ENCODE measurements at places on chromosomes 7 and 10.

GRCh38 chr10:92219559-92219958 is 71.3 kb downstream of the CPEB3 start:
- no peak for DNase-seq

- DNase-seq: no peak
Measured at GRCh38 chr7:78620920-78621319, 822.3 kb downstream of the PHTF2 start.

- no peak for DNase-seq
Measured at GRCh38 chr7:135733603-135734342, 5.8 kb upstream of the SLC13A4 start.

DNA sequence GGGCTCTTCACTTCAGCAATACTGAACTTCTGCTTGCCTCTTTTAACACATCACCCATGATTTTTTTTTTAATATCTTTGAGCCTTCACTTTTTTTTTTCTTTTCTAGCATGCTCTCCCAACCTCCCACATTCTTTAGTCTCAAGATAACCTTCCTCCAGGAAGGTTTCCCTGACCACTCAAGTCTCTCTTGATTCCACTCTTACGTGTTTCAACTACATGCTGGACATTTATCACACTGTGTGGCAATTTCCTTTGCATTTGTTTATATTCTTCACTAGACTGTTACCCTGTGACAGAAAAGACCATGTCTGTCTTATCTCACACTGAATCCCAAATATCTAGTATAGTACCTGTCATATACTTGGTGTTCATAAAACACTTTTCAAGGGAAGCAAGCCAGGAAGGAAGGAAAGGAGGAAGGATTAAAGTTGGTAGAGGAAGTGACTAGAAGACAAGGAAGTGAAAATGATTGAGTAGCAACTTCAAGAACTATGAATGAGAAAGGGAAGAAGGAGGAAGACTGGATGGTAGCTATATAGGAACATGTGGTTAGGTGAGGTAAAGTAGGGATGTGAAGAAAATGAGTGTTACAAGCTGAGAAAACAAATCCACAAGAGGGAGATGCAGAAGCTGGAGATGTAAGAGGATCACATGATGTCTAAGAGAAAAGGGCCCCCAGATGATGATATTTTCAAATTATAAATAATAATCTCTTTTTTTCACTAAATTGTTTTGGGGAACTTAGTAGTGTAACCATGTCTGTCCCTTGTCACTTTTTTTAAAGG is 40.4 kb downstream of the IFIT5 start:
- DNase-seq: no peak

GRCh38 chr10:90947030-90947960 is 26.4 kb upstream of the ANKRD1 start:
- DNase-seq: no peak

GRCh38 chr7:24656608-24657007 is 83.4 kb downstream of the PALS2 start:
- DNase-seq: no peak
